Activated CD4-positive, alpha-beta T cell treated with anti-CD3 and anti-CD28 coated beads, Interleukin-2, Interleukin-4, amounts not matched to agents 100 ng/mL and 50 ng/mL, durations not matched to agents 16 hours and 8 hours (primary cell): ENCODE measurements at places on chromosomes 16 and 17.

DNA sequence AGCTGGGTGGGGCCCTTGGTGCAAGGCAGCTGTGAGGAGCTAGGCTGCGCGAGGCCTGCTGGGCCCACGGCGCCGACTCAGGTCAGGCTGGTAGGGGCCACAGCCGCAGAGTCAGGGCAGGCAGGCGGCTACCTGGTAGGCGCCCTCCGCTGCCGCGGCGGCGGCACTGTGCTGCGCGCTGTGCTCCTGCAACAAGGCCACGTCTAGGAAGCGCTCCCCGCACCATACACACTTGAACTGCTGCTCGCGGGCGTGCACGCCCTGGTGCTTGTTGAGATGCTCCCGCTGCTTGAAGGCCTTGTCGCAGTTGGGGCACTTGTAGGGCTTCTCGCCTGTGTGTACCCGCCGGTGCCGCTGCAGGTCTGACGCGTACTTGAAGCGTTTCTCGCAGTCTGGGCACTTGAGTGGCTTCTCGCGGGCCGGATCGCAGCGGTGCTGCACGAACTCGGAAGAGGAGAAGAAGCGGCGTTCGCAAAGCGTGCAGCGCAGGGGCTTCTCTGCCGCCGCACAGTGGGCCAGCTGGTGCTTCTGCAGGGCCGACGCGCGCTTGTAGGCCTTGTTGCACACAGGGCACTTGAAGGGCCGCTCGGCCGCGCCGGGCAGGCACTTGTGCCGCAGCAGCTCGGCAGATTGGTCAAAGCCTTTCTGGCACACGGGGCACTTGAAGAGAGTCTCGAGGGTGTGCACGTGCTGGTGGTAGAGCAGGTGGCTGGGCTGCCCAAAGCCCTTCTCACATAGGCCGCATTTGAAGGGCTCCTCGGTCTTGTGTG, 3.9 kb downstream of the ZNF319 start:
- no peak for DNase-seq

DNA sequence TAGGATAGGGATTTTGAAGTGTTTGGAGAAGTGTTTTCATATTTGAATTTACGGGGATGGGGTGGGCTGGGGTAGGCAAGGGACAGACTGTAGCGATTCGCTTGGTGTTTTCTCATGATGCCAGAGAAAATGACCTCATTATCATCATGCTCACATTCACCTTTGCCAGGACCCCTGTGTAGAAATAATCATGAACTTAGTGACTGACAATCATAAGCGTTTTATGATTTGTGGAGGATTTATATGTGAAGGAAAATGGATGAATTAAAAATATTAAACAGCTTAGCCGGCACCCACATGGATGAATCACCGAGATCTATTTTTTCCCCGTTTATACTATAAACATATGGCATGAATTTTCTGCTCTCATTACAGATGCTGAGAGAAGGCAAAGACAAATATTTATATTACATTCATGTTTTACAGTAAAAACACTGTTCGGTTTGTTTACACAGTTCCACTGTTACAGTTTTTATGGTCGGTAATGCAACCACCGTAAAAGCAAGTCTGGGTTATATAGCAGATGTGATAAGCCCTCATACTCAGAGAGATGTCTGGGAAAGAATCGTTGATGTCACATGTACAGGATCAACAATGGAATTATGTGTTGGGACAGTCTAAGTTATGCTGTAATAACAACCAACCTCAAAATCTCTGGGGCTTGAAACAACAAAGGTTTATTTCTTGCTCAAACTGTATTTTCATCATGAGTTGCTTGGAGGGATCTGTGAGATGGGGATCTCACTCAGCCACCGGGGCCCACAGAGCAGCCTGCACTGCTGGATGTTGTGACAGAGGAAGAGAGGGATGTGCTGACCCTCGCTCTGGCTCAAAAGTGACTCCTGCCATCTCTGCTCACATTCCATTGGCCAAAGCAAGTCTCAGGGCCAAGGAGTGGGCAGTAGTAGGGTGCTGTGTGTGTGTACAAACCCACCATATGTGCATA, 85.1 kb downstream of the WWOX start:
- no peak for DNase-seq

GRCh38 chr16:19963301-19963700, 78.7 kb upstream of the GPRC5B start:
- no peak for DNase-seq

DNA sequence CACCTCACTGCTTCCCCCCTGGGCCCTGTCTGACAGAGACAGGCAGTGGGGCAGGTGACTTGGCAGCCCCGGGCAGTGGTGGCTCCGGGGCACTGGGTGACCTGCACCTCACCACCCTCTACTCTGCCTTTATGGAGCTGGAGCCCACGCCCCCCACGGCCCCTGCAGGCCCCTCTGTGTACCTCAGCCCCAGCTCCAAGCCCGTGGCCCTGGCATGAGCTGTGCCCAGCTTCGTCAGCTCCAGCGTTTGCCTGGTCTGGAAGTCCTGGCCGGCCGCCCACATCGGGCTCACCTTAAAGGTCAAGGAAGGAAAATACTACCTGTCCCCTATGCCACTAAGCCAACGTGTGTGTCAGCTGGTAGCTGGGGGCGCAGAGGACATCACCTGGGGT, 15.2 kb downstream of the UNC119 start:
- no peak for DNase-seq

- DNase-seq: no peak
Measured at GRCh38 chr17:30200106-30200505, 35.4 kb downstream of the SLC6A4 start.

DNA sequence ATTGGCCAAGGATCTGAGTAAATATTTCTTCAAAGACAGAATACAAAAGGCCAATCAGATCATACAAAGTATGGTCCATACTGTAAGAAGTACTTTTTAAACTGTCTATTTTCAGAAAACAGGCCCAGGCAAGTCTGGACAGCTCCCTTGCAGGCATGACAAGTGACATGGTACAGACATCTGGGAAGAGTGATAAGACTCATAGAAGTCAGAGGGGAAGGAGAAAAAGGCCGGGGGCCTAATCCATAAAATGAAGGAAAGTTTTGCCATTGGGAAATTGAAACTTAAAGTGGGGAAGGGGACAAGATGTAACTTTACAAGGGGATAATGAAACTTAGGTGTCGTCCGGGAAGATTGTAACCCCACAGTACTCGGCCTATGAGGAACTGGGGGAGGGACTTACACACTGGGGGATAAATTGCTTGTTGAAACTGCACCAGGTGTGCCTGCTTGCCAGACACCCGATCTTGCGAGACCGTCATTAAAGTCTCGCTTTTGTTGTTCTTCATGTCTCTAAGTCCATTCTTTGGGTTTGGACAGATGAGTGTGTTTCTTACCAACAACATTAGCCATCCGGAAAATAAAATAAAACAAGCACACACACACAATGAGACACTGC, 684.0 kb downstream of the CDH11 start:
- DNase-seq: no peak

GRCh38 chr17:3962217-3962964, 1.8 kb downstream of the ATP2A3 start:
- no peak for DNase-seq

DNA sequence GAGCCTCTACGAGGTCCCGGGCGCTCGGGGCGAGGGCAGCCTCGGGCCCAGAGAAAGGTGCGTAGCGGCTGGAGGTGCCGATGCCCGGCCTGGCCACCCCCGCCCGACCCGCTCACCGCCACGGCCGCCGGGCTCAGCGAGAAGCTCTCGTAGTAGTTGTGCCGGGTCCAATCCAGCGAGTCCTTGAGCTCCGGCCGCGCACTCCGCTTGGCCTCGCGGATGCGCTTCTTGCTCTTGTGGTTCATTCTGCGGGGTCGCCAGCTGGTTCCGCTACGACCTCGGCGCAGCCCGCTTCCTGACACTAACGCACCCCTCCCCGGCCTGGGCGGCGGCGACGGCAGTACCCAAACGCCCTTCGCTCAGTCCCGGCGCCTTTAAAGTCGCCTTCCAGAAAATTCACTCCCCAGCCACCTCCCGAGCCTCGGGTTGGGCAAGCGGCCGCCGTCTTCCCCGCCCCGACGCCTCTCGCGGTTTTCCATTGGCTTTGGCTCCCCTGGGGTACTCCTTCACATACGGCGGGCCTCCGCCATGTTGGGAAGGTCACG, at the start of gene JMJD6:
TSS of gene JMJD6 (minus strand) at position 376 of the 545 bp plus-strand sequence. CDS start at position 245, 131 bp downstream.
- DNase-seq: peak; percentile 99

- DNase-seq: peak; percentile 62
Measured at GRCh38 chr16:46961373-46962353, 11.8 kb downstream of the DNAJA2 start.

DNA sequence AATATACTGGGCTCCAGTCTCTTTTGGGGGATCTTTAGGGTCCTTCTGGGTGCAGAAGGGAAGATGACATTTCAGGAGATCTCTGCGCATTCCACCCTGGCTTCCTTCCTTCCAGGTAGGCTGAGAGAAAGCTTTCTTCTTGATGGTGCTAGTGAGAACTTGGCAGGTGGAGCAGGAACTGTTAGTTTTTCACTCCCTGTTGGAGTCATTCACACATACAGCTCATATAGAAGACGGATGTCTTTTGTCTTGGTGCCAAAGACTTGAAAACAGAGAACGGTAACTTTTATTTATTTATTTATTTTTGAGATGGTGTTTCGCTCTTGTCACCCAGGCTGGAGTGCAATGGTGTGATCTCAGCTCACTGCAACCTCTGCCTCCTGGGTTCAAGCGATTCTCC, 43.9 kb downstream of the PITPNC1 start:
- no peak for DNase-seq

GRCh38 chr17:44324571-44325275, at the start of gene SLC25A39:
SLC25A39 (minus strand) TSS chr17:44324823; CDS start chr17:44323562, 1,261 bp downstream.
- DNase-seq: peak; percentile 95

DNA sequence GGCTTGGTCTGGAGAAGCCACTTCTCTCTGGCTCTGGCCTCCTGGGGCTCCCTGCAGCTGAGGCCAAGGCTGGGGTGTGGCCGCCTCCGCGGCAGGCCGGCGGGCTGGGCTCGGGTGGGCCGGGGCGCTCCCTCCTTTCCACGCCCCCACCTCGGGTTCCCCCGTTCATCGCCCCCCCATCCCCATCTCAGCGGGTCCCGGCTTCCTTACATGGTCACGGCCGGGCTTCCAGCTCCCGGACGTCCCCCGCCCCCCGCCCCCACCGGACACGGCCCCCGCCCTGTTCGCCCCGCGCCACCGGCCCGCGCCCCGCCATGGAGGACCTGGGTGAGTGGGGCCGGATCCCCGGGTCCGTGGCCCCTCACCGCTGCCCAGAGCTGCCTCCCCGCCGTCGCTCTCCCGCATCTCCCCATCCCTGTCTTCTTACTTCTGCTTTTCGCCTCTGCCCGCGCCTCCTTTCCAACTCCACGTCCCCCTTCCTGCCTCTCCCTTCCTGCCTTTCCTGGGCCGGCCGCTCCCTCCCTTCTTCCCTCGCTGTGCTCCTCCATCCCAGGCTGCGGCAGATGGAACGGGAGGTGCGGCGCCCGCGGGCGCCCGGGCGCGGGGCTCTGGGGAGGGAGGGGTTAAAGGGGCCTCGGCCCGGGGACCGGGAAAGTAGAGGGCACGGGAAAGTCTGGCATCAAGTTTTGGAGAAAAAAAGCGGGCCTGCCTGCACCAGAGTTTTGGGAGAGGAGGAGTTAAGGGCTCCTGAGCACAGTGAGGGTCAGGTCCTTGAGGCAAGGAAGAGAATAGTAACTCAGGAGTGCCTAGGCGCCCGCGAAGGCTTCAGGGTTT, at the start of gene TGFB1I1:
TSS of gene TGFB1I1 (plus strand) at position 278 of the 834 bp plus-strand sequence. CDS start at position 315, 37 bp downstream.
- DNase-seq: no peak

- no peak for DNase-seq
Measured at GRCh38 chr17:79558091-79558900, 52.6 kb downstream of the RBFOX3 start.

DNA sequence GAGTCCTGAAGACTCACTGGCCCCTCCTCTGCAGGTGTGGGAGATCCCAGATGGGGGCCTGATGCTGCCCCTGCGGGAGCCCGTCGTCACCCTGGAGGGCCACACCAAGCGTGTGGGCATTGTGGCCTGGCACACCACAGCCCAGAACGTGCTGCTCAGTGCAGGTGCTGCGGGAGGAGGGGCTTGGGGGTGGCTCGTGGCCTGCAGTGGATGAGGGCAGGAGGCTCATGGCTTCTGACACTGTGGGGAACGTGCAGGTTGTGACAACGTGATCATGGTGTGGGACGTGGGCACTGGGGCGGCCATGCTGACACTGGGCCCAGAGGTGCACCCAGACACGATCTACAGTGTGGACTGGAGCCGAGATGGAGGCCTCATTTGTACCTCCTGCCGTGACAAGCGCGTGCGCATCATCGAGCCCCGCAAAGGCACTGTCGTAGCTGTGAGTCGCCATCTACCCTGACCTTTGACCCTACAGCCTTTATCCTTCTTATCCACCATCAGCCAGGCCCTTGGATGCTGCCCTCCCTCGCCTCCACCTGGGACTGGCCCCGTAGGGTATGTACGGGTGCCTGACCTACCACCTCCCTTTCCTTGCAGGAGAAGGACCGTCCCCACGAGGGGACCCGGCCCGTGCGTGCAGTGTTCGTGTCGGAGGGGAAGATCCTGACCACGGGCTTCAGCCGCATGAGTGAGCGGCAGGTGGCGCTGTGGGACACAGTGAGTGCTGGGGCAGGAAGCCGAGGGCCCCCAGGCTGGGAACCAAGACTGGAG, 3.6 kb downstream of the CORO1A start:
- DNase-seq: peak; percentile 91

DNA sequence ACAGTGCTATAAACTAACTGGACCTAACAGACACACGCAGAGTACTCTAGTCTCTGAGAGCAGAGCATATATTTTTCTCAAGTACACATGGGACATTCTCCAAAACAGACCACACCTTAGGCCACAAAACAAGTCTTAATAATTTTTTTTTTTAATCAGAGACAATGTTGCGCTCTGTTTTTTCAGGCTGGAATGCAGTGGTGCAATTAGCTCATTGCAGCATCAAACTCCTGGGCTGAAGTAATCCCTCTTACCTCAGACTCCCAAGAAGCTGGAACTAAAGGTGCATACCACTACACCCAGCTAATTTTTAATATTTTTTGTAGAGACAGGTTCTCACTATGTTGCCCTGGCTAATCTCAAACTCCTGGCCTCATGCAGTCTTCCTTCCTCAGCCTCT, 37.7 kb downstream of the ULK2 start:
- no peak for DNase-seq
